ENCODE measurements at places on chromosomes 6 and 20.

DNA sequence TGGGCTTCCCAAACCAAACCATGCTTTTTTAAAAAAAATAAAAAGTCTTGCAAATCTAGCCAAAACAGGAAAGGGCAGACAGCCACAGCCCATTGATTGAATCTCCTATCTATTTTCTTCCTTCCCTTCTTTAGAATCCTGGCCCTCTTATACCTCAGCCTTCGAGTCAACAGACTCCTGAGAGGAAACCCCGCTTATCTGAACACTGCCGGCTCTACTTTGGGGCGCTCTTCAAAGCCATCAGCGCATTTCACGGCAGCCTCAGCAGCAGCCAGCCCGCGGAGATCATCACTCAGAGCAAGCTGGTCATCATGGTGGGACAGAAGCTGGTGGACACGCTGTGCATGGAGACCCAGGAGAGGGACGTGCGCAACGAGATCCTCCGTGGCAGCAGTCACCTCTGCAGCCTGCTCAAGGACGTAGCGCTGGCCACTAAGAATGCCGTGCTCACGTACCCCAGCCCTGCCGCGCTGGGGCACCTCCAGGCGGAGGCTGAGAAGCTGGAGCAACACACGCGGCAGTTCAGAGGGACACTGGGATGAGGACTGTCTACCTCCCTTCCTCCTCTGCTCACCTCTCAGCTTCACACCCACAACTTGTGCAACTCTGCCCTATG, 10.1 kb upstream of the RTF2 start:
- no peak for DNase-seq

DNA sequence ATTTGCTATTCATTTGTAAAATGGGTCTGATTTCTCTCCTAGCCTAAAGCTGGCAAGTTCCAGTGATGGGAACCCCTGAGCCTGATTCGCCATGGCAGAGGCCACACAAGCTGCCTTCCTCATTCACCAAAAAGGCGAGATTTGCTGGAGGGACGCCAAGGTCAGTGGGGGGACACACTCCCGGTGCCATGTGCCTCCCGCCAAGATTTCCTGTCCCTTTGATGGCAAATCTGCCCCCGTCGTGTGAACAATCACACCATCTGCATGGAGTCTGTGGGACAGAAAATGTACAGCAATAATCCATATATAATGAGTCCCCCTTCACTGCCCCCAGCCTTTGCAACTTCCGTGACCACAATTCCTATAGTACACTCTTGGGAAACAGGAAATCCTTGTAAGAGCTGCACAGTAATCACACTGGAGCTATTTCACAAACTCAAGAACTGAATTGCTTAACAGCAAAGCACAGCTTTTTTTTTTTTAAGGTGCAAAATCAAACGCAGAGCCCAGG, 15.7 kb upstream of the IGF2R start:
- DNase-seq, result no peak

DNA sequence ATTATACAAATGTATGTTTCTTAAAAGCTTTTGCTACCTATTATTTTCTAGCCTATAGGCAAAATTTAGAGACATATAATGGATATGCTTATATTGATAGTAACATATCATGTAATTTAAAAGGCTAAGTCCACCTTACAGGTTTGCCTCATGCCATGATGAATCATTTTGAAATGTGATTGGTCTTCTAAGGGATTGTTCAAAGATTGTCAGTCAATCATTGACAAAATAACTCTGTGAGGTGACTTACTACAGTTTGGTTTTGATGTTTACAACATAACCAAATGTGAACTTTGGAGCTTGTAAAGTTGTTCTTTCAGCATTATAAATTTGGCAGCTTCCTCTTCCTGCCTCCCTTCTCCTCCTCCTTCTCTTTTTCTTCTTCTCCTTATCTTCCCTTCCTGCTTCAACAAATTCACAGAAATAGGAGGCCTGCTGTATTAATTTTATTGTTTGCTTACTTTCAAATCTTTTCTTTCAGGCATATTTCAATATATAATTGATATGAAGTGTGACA, 39.7 kb upstream of the ZFP64 start:
- no peak for DNase-seq

GRCh38 chr6:167200806-167201205, 43.0 kb upstream of the GPR31 start:
- DNase-seq, result no peak

GRCh38 chr6:63816401-63816981, 180.9 kb downstream of the PHF3 start:
- no peak for DNase-seq

DNA sequence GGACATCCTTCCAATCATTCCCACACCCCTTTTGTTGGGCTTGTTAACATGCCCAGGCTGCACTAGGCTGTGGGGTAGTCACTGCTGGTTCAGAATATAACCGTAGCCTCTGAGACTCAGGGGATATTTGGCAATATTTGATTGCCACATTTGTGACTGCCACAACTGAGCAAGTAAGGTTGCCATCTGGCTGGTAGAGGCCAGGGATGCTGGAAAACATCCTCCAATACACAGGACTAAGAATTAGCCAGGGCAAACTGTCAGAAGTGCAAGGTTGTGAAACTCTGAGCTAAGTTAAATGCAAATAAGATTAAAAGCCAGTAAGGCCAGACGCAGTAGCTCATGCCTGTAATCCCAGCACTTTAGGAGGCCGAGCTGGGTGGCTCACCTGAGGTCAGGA, 112.0 kb downstream of the ZMYND8 start:
- no peak for DNase-seq

DNA sequence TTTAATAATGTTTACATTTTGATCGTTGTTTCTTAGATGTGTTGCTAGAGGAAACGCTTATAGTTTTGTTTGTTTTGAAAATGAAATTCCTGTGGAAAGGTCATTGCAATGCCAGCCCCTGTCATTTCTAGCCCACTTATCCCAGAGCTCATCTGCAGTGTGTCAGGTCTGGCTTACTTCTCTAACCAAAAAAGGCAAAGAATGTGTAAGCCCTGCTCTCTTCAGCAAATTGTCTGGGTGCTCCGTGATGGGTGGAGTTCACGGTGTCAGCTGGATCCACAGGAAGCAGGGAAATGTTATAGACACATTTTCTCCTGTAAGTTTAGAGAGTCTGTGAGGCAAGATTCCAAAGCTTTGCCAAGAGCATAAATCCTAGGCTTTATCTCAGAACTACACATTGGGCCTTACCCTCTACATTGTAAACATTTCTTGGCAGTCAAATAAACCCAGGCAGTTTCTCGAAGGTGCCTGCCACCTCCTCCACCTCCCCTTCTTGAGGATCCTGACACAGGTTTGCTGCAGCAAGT, 50.9 kb downstream of the RPRD1B start:
- no peak for DNase-seq

DNA sequence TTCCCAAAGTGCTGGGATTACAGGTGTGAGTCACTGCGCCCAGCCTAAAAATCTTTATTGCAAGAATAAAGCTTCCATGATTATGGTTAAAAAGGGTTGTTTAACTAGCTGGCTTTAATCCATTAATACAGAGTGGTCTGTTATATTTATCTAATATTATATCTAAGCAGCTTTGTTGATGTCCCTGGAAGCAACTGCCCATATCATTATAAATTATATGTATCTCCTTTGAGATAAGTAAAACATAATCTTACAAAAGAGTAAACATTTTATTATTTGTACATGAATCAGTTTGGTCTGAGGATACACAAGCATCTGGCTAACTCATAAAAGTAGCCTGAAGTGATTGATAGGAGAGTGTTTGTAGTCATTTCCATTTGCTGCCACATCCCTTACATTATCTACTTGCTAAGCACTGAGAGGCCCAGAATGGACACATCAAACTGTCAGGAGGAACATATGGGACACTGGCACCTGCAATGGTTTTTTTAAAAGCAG, 46.9 kb downstream of the TRAF3IP2 start:
- DNase-seq, result no peak

- no peak for DNase-seq
These were observed 1.7 kb downstream of the BNIP5 start for GRCh38 chr6:36334832-36335459.

- DNase-seq, result no peak
These were observed 5.8 kb upstream of the CDC5L start for GRCh38 chr6:44381739-44382138.
